NCI-H1048 (cell line): ENCODE measurements at places on chromosomes 16 and 17.

GRCh38 chr16:68299571-68300453, 10.9 kb downstream of the SLC7A6OS start:
- DNase-seq, result no peak

- no peak for DNase-seq
Measured at GRCh38 chr17:8909586-8910270, 42.3 kb upstream of the PIK3R6 start.

- DNase-seq, result no peak
Measured at GRCh38 chr16:23433261-23433920, 19.6 kb downstream of the COG7 start.

DNA sequence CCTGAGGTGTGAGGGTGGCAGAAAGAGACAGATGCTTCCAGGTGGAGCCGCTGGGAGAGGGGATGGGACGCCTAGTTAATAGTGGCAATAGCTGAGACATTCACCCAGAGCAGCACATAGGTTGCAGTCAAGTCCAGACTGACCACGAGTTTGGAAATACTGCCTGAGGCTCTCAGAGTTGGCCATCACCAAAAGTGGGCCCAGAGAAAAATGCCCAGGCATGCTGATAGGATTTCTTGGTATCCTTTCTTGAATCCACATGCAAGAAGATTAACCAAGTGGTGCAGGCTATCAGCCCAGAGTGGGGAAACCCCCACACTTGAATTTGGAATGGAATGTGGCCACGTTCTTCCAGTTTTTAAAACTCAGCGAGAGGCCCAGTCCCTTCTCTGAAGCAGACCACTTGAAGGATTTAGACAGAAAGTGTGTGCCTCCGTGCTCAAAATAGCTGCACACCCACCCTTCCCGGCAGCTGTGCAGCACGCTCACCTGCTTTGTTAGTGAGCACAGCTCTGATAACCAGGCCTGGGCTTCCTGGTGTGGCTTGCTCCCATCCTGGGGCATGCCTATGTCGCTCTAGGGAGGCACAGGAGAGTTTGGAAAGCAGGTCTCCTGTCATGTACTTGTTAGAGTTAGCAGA, 35.7 kb downstream of the PLD6 start:
- DNase-seq, result no peak
